SK-N-MC (cell line): ENCODE measurements at places on chromosomes 6 and 20.
A peak's percentile ranks its signal among the peaks of the same experiment; 100 is the strongest.

- DNase-seq, result no peak
Measured at GRCh38 chr6:170102038-170102437, 188.8 kb downstream of the DLL1 start.

GRCh38 chr20:7113577-7114466 is 346.3 kb downstream of the BMP2 start:
- DNase-seq, result peak; percentile 1

GRCh38 chr6:122726649-122727048 is 52.9 kb upstream of the FABP7 start:
- no peak for DNase-seq

GRCh38 chr6:3608159-3608558 is 143.4 kb downstream of the PXDC1 start:
- no peak for DNase-seq

- DNase-seq, result no peak
Measured at GRCh38 chr6:83216806-83217205, 23.6 kb downstream of the RWDD2A start.

- DNase-seq, result no peak
Measured at GRCh38 chr6:38503032-38503773, 136.5 kb downstream of the BTBD9 start.

- no peak for DNase-seq
Measured at GRCh38 chr20:61841966-61842365, 223.7 kb downstream of the TAF4 start.

- no peak for DNase-seq
Measured at GRCh38 chr20:61647702-61648101, 395.6 kb downstream of the CDH4 start.

DNA sequence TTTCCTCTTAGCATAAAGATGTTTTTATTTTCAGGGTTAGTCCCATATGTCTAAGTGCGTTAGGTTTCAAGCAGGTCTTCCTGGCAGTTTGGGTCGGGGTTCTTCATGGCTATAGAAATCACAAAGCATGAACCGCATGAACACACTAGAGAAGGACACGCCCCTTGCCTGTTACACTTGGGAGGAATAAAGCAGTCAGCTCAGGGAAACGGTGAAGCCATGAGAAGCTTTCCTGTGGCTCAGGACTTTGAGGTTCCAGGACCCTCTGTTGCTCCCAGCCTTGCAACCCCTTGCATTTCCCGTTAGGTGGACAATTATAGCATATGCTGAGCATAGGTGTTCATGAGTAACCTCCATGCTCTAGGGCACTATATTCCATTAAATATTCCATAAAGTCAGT is 96.7 kb downstream of the SYCP2 start:
- no peak for DNase-seq

DNA sequence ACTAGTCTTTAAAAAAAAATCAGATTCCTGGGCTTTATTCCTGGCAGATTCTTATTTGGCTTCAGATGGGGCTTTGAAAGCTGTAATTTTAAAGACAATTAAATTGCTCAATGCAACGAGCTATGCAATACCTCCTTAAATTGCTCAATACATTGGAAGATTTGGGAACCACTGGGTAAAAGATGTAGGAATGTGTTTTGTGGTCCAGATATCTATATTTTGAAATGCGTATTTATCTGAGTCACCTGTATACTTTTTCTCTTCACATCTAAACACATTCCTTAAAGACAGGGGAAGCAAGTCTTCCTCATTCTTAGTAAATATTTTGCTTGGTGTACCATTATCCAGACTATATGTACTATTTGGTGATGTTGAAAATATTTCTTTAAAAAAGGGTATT is 29.6 kb upstream of the MAP7 start:
- DNase-seq, result no peak

DNA sequence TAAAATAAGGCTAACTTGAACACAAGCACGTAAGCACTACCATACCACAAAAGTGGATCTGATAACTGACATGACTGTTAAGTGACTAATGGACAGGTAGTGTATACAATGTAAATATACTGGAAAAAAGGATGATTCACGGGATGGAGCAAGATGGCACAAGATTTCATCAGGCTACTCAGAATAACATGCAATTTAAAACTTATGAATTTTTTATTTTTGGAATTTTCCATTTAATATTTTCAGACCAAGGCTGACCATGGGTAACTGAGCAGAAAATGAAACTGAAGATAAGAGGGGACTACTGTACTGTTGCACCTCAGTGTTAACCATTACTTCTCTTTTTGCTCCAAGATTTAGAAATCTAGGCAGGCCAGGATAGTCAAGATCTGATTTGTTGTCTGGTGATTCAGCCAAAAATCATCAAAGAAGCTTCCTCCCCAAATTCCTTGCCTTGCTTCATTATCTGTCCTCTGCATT is 45.4 kb downstream of the TPBG start:
- no peak for DNase-seq

DNA sequence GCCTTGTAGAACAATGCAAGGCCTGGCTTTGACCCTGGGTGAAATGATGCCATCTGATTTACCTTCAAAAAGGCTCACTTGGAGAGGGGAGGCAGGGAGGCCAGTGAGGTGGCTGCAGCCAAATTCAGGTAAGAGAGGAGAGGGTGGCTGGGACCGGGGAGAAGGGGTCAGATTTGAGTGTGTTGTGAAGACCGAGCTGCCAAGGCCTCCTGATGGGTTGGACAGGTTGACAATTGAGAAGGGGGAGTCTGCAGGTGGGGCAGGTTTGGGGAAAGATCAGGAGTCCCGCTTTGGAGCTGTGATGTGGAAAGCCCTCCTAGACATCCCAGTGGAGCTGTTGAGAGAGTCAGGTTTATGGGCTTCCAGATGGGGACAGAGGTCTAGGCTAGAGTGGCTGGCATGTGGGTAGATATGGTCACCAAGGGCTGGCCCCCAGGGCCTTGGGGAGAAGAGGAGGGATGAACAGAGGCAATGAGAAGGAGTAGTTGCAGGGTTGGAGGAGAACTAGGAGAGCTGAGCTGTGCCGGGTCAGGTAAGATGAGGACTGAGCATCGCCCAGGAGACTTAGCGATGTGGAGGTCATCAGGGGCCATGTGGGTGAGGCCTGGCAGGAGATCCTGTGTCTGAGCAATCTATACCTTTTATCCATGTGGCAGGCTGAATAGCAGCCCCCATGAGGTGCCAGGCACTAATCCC is 70.5 kb upstream of the TOX2 start:
- no peak for DNase-seq

GRCh38 chr6:8027965-8028651 is 36.1 kb downstream of the BLOC1S5 start:
- DNase-seq, result no peak

- DNase-seq, result no peak
Measured at GRCh38 chr6:121201105-121201504, 133.2 kb downstream of the TBC1D32 start.

GRCh38 chr6:165186441-165187205 is 122.8 kb downstream of the C6orf118 start:
- no peak for DNase-seq

DNA sequence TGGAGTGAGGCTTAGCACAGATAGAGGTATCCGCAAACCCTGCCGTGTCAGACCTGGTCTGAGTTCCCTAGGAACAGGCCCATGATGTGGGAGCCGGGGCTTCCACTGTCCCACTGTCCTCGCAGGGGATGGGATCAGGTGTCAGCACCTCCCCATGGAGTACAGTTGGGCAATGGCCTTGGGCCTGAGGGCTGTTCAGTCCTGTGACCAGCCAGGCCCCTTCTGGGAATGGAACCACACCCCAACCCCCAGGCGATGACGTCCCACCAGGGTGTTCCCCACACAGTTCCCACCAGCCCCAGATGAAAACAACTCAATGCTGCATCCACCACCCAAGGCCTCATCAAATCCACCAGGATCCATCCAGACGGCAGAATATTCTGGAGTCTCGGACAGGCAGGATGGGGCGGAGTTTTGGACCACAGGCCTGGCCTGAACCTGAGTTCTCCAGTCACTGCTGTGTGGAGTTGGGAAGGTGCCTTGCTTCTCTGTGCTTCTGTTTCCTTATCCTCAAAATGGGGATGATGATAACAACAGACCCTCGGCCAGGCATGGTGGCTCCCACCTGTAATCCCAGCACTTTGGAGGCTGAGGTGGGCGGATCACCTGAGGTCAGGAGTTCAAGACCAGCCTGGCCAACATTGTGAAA is 62.2 kb downstream of the UBE2V1 start:
- DNase-seq, result no peak

- DNase-seq, result no peak
Measured at GRCh38 chr6:109628158-109629000, 62.6 kb downstream of the AK9 start.

DNA sequence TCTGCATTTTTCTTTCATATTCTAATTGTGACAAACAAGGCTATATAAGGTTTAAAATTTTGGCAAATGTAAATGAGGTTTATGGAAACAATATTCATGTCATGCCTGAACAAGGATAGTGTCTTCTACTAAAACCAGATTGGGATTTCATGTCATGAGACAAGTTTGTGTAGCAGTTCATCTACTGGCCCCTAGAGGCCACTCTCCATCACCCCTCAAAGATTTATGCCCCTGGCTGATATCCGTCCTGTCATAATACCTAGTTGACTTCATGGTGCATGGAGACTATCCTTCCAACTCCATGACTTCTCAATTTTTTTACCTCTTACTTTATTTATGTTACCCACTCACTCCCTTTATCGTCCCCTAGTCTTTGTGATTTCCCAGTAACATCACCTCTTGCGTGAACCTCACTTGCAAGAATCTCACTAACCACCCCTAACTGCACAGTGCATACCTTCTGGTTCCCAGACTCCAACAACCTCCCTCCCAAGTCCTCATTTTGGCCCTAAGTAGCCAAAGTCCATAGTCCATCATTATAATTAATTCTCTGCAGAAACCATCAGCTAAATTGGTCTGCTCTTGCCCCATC is 179.8 kb downstream of the TASP1 start:
- DNase-seq, result no peak

DNA sequence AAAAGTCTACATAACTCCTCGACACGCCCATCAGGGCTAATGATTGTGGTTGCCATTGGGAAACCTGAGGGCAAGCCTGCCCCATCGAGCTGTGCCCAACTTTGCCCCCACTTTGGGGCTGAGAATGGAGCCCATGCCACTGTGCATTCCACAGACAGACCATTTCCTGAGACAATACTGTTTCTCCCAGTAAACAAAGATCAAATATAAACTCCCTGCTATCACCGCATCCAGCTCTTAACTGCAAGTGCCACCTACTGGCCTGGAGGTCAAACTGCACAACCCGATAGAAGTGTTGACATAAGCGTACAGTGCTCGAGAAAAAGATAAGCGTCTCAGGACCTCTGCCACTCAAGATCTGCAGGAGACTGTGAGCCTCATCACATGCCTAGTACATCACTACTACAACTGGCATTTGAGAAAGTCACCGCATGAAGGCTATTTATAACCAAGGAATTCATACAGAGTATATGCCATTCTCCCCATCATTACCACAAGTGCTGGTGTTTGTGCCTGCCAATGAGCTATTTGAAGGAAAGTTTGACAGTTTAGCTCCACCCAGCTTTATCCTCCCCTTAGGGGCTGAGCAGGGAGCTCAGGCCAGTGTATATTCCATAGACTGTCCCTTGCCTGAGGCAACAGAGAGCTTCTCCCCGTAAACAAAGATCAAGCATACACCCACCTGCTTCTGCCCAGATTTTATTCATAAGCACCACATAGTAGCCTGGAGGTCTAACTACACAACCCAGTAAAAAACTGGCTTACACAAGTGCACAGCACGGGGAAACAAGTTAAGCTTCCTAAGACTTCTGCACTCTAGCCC is 4.5 kb upstream of the DEFB126 start:
- no peak for DNase-seq

- peak; percentile 66 for DNase-seq
Measured at GRCh38 chr20:53926428-53927028, 143.9 kb downstream of the BCAS1 start.

GRCh38 chr20:58140787-58141425 is 87.5 kb downstream of the ANKRD60 start:
- DNase-seq, result no peak

DNA sequence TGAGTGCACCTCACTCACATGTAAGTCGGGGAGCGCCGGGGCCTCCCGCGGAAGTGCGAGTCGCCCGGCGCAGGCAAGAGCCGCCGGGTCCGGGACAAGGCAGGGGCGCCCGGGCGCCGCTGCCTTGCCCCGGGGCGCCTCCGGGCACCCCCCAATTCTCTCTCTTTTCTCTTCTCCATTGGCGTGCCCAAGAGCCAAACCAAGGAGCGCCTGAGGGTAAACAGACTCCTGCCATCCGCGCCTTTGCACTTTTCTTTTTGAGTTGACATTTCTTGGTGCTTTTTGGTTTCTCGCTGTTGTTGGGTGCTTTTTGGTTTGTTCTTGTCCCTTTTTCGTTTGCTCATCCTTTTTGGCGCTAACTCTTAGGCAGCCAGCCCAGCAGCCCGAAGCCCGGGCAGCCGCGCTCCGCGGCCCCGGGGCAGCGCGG is 36.8 kb downstream of the GNAS start:
- no peak for DNase-seq

DNA sequence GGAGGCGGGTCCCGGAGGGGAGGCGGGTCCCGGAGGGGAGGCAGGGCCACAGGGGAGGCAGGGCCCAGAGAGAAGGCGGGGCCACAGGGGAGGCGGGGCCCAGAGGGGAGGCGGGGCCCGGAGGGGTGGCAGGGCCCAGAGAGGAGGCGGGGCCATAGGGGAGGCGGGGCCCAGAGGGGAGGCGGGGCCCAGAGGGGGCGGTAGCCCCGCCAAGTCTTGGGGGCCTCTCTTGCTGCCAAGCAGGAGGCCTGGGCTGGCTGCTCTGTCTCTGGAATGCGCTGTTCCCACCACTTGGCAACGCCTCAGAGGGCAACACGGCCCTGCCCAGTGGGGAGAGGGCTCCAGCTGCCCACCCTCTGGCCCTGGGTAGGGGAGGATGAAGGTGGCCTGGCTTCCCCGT is 80.5 kb downstream of the YTHDF1 start:
- no peak for DNase-seq

DNA sequence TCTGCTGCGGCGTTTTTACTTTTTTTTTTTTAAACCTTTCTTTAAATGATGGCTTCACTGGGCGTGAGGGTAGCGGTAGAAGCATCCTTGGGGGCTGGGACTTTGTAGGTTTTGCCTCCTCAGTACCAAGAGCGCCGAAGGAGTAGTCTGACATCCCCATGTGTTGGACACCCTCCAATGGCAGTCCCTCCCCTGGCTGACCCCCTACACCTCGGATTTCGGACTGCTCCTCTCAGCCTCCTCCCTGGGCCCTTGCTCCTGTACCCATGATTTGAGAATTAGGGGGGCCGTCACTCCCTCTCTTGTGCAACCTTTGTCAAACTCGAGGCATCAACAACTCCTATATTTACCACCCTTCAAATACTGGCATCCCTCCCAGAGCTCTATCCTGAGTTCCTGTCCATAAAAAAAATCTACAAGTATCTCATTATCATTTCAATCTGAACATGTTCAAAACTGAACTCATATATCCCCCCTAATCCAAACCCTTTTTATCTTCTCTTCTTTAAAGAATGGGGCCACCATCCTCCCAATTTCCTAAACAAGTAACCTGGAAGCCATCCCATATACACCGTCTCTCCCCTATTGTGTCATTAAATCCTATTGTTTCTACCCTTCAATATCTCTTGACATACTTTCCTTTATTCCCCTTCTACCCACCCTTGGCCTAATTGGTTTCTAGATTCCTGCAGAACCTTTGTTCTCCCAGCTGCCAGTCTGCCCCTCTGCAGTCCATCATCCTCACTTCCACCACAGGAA is 1.2 kb upstream of the ARFGEF3 start:
- no peak for DNase-seq
